ENCODE measurements at places on chromosomes 1 and 21.

GRCh38 chr1:230147253-230148125 lies 80.5 kb downstream of the GALNT2 start:
- DNase-seq = no peak

DNA sequence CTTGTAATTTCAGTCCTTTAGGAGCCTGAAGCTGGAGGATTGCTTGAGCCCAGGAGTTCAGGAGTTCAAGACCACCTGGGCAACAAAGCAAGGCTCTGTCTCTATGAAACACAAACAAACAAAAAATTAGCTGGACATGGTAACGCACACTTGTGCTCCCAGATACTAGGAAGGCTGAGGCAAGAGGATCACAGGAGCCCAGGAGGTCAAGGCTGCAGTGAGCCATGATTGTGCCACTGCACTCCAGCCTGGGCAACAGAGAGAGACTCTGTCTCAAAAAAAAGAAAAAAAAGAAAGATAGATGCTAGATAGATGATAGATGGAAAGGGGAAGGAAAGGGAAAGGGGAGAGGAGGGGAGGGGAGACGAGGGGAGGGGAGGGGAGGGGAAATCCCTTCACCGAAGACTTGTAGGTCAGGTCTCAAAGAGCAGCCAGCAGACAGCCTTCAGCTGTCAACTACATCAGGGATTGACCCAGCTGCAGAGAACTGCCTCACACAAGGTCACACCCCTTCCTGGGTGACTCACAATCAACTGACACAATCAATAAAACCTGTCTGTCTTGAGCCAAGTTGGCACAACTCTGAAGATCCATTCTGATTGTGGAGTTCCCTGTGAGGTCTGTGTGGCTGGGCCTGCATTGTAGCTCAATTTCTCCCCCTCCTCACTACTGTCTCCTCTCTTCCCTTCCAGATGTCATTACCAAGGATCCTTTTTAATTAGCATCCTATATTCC lies 200.6 kb downstream of the RGS7 start:
- DNase-seq = no peak

DNA sequence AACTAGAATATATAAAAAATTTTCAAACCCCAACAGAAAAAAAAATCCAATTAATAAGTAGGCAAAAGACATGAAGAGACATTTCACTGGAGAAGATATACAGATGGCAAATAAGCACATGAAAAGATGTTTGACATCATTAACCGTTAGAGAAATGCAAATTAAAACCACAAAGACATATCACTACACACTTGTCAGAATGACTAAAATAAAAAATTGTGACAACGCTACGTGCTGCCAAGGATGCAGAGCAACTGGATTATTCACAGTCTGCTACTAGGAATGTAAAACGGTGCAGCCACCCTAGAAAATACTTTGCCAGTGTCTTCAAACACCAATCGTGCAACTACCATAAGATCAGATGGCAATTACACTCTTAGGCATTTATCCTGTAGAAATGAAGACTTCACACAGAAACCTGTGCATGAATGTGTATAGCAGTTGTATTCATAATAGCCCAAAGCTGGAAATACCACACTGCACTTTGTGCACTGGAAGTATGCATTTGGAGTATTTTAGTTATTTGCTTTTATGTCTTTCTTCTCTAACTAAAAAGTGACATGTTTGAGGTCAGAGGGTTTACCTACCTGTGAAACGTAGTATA lies 75.3 kb upstream of the PALMD start:
- no peak for DNase-seq

DNA sequence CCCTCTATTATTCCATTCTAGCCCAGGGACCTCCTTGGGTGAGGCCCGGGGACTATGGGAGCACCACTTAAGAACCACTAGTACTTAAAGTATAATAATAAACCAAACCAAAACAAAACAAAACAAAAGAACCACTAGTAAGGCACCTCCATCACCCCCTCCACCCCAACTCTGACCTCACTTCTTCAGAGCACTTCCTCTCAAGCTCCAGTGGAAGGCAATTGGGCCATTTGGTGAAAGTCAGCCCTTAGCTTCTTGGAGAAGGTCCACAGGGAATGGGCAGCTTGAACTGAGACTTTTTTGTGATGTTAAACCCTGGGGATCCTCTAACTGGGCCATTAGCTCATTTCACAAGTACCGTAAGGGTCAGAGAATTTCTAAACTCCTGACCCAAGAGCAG lies 237.3 kb downstream of the RHOU start:
- no peak for DNase-seq

- DNase-seq = no peak
These were observed 8.4 kb upstream of the IVNS1ABP start for GRCh38 chr1:185325413-185325812.

- no peak for DNase-seq
These were observed 24.5 kb downstream of the ELF3 start for GRCh38 chr1:202034683-202035462.

- no peak for DNase-seq
These were observed 1155.6 kb downstream of the AMY1C start for GRCh38 chr1:104905322-104905721.

DNA sequence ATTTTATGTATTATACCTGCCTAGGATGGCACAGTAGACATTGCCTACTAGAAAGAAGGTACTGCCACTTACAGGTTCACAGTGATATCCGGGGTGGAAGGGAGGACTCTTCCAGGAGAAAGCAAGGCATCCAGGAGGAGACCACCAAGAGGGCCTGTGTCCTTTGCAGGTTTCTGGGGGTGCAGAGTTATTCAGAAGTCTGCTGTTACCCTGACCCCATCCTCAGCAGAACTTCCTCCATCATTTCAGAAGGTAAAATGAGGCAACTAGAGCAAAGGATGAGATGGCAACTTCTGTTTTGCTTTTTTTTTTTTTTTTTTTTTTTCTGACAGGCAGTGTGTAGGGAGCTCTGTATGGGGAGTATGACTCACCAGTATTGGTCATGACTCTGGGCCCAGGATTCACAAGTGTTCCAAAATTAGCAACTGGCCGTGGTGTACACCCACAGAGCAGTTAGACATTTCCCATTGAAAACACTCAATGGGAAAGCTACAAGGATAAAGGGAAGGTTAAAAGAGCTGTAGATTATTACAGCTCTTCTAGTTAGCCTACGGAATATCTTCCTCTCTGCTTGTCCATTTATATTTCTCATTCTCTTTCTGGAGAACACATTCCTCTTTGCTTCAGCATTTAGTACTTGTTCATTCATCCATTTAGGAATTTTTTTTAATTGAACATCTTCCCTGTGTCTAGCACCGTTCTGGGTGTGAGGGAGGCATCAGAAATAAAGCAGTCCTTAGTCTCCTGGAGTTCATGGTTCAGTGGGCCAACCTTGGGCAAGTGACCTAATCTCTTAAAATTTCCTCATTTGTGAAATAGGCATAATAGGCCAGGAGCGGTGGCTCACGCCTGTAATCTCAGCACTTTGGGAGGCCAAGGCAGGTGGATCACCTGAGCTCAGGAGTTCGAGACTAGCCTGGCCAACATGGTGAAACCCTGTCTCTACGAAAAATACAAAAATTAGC lies 50.5 kb upstream of the PPP2R5A start:
- DNase-seq = no peak

DNA sequence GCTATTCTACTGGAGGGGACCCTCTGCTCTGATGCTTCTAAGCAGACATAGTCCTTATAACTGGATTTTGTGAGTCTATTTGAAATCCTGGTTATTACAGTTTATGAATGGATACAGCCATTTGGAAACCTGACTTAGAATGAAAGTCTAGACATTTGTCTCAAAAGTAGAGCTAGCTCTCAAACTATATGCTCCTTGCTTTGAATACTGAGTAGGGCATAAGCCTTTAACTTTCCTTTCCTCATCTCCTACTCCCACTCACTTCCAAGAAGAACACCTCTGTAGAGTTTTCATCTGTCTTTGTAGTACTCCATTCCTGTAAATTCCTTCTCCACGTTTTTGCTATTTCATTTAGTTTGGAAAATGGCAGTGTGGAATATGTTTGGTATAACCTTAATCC lies 9.0 kb upstream of the ARID1A start:
- no peak for DNase-seq

DNA sequence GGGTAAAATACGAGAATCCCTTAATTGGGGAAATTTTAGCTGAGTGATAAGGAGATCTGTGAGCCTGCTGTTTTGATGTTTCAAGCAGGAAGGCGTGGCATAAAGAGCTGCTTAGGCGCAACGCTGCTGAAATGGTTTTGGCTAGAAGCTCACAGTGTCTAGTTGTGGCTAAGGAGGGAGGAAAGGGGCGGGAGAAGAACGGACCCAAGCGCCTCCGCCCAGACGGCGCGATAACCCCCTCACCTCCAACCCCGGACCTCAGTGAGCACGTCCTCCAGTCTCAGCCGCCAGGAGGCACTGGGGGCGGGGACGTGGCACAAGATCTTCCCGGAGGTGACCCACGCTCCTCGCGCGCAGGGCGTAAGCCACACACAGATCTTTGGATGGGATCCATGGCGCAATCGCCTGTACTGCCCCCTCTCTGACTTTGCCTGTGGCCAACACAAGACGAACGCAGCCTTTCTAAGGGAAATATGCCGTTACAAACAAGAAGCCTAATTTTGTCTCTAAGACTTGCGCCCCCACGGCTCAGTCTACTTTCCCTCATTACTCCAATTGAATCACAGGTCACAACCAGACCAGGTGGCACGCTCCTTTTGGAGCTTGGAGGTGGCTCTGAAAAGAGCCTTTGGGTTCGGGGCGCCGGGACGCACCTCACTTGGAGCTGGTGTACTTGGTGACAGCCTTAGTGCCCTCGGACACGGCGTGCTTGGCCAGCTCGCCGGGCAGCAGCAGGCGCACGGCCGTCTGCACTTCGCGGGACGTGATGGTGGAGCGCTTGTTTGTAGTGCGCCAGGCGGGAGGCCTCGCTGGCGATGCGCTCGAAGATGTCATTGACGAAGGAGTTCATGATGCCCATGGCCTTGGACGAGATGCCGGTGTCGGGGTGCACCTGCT lies 23.4 kb upstream of the RNF187 start:
- DNase-seq = peak; percentile 67

DNA sequence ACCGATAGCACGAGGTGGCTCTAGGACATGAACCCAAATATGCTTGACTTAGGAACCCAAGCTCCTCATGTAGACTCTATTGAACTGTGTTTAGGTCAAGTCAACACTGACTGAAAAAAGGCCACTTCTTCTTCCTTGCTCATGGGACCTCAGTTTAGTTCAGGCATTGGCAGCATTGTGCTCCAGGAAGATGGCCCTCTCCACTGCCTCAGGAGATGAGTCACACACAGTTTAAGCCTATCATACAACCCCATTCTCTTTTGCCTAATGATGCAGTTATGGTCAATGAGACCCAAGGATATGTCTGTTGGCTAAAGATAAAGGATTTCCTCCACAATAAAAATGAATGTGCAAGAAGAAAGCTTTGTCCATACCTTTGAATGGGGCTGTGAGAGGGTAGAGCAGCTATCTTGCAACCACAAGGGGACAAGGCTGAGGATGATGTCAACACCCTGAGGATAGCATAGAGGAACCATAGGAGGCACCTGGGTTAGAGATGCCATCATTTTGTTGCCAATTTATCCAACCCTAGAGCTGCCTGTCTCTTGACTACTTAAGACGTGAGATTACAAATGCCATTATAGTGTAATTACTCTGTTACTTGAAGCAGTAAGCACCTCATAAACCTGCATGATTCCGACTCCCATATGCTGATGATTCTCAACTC lies 3.0 kb upstream of the TRIM63 start:
- DNase-seq = no peak
